ENCODE measurements at places on chromosomes 16 and 17.

GRCh38 chr16:75758215-75758614, 31.9 kb upstream of the CPHXL start:
- DNase-seq = no peak

- DNase-seq = no peak
Observed at GRCh38 chr16:56413381-56413780, 12.0 kb downstream of the AMFR start.

GRCh38 chr17:45246861-45247428, 14.9 kb downstream of the SPATA32 start:
- no peak for DNase-seq

GRCh38 chr17:17836818-17837379, at the start of gene SREBF1:
TSS of gene SREBF1 (minus strand) at chr17:17836986. CDS start at chr17:17836817, 169 bp downstream.
- DNase-seq = peak; percentile 58

DNA sequence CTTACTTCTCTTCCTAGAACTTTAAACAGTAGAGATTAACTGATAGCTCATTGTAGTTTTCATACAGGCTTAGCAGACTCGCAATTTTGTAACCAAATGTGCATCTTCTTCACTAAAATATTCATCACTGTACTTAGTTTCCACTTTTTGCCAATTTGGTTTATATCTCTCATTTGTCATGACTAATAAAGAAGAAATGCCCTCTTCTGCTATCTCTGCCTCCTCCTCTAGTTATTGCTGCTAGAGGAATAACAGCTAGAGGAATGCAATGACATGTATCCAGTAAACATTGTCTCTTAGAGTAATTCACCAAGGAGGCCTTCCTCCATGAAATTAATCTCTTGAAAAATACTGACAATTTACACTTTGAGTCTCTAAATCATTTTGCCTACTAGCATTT, 115.5 kb upstream of the COX10 start:
- no peak for DNase-seq

GRCh38 chr16:4339909-4340308, 11.2 kb downstream of the PAM16 start:
- DNase-seq = no peak

DNA sequence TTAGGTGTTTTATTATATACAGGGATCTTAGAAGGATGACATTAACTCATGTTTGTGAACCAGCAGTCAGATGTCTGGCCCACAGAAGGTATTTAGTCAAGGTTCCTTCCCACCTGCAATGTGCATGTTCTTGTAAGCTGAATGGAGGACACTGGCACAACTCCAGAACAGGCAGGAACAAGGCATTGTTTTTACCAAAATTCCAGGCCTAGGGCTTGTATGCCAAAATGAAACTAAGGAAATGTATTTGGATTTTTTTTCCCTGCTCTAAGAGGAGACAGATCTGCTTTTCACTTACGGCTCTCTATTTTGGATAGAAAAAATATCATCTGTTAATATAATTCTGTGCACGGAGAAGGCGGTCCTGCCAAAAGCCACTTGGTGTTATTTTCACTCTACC, 312.5 kb downstream of the GRIN2A start:
- DNase-seq = no peak

DNA sequence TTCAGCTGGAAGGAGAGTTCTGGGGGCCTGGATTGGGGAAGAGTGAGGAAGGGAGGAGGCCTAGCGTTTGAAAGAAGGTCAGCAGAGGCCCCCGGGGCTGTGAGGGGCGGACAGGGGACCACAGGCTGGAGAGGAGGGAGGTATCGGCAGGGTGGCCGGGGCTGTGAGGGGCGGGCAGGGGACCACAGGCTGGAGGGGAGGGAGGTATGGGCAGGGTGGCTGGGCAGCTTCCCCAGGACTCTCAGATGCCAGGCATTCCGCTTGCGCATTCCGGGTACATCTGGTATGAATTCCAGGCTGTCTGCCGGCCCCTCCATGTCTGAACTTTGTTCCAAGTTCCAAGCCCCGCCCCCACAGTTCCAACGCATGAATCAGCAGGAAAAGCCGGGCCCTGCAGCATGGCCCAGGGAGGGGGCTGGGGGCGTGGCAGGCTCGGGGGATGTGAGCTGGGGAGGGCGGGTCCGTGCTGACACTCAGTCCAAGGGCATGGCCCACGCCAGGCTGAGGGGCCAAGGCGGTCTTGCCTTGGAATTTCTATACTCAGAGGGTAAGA, 4.3 kb upstream of the TLCD2 start:
- DNase-seq = no peak

- DNase-seq = no peak
Observed at GRCh38 chr17:17787568-17787967, 49.2 kb downstream of the SREBF1 start.

DNA sequence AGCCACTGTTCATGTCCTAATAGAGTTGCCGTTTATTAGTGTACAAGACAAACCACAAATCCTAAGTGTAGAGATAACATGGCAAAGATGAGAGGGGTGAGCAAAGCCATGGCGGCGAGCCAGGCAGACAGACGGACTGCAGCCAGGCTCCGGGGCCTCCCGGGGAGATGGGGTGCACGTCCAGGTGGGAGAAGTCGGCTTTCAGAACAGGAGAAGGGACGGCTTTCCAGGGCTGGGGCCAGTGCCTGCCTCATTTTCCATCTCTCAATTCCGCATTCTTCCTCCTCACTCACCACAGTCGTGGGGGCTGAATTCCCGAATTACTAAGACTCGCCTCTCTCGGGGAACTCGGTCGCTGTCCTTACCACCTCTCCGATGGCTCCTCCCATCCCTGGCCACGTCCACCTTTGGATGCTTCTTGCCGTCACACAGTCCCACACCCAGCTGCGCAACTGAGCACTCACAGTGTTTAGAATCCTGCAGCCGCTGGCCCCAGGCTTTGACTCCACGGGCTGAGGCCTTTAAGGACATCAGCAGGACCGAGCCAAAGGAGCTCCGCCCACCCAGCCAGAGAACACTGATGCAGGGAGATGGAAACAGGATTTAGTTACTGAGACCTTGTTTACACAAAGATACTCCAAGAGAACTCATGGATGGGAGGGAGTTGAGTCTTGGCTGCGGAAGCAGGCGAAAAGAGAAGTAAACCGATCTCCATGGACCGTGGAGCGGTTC, 59.7 kb downstream of the RNF112 start:
- no peak for DNase-seq

GRCh38 chr16:55832773-55833691, at the start of gene CES1:
TSS of gene CES1 (minus strand) at chr16:55833096. CDS start at chr16:55833055, 41 bp downstream.
- no peak for DNase-seq

Data from activated naive CD4-positive, alpha-beta T cell treated with Interleukin-2 at 50 U/mL for 16 hours (primary cell).